ENCODE measurements at places on chromosomes 4 and X.

GRCh38 chrX:39149761-39150160 lies 348.5 kb downstream of the MID1IP1 start:
- DNase-seq = no peak

DNA sequence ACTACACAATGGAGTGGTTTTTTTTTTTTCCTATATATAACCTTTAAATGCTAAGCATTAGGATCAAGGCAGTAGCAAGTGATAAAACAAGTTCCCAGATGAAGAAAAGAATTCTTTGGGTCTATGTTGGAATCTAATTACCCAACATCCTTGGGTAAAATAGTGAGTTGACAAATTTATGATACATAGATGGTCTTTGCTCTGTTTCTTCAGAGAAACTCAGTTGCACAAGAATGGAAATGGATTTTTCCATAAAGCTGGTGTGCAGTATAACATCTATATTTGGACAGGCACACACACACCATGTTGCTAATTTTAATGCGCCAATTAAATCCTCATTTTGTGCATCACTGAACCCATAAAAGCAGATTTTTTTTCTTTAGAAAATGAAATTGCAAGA lies 137.0 kb upstream of the MED14 start:
- no peak for DNase-seq

GRCh38 chr4:43456383-43456782 lies 563.9 kb downstream of the GRXCR1 start:
- no peak for DNase-seq

DNA sequence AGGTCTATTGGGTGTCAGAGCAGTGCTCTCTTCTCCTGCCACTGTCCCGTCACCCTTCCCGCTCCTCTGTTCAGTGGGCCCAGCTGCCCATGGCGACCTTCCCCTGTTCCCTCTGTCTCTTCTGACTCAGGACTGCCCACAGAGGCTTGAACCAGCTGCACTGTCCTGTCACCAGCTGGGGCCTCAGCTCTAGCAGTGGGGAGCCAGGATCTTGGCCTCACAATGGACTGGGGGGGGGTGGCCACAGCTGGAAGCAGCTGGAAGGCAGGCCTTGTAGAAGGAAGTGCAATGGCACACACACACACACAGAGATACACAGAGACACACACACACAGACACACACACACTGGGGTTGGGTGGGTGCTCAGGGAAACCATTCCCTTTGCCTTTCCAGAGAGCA lies 114.0 kb upstream of the PJA1 start:
- no peak for DNase-seq
